ELR (cell line): ENCODE measurements at places on chromosomes 3 and 15.
A peak's percentile ranks its signal among the peaks of the same experiment; 100 is the strongest.

DNA sequence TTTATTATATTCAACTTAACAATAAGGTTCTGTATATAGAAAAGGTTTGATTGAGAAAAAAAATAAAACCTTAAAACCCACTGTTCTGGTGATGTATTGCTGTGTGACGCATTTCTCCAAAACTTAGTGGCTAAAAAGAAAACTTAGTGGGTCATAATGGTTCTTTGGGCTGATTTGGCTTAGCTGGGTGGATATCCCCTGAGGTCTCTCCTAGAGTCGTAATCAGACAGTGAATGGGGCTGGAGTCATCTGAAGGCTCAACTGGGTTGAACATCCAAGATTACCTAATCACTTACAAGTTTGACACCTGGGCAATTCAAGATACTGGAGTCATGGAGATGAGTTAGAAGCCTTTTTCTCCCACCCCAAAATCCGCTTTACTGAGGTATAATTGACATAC is 111.6 kb upstream of the TBL1XR1 start:
- DNase-seq: no peak

GRCh38 chr3:9291821-9292410 is 42.5 kb upstream of the SRGAP3 start:
- no peak for DNase-seq

DNA sequence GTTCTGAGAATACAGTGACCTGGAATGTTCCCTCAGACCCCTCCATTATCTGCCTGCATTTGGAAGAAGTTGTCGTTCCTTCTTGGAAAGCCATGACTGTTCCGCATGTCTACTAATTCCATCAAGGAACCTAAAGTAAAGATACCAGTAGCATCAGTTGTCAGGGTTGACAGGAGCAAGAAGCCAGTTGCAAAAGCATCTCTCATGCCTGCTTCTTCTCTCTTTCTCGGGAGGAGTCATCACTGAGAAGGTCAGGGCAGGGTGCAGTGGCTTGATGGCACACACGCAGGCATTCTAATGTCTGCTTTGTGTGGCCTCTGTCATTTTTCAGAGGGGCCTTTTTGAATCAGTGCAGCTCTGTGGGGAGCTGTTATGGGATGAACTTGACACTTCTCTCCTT is 276.6 kb upstream of the TPM1 start:
- no peak for DNase-seq

DNA sequence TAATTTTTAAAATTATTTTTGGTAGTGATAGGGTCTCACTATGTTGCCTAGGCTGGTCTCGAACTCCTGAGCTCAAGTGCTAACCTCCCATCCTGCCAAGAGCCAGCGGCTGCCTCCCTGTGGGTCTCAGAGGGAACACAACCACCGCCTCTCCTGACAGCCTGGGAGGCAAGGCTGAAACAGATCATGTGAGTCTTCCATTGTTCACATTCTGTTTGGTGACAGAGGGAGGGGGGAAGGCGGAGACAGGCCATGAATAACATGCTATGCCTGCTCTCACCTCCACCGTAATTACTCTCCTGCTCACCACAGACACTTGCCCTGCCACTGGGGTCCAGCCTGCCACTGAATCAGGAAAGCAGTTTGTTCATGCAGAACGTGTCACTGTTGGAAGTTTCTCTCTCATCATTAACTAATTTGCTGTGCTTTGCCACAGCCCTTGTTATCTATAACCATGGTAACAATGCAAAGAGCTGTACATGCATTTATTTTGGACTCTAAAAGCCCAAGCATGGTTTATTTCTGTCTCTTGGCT is 78.4 kb upstream of the RASGRF1 start:
- DNase-seq: peak; percentile 28

DNA sequence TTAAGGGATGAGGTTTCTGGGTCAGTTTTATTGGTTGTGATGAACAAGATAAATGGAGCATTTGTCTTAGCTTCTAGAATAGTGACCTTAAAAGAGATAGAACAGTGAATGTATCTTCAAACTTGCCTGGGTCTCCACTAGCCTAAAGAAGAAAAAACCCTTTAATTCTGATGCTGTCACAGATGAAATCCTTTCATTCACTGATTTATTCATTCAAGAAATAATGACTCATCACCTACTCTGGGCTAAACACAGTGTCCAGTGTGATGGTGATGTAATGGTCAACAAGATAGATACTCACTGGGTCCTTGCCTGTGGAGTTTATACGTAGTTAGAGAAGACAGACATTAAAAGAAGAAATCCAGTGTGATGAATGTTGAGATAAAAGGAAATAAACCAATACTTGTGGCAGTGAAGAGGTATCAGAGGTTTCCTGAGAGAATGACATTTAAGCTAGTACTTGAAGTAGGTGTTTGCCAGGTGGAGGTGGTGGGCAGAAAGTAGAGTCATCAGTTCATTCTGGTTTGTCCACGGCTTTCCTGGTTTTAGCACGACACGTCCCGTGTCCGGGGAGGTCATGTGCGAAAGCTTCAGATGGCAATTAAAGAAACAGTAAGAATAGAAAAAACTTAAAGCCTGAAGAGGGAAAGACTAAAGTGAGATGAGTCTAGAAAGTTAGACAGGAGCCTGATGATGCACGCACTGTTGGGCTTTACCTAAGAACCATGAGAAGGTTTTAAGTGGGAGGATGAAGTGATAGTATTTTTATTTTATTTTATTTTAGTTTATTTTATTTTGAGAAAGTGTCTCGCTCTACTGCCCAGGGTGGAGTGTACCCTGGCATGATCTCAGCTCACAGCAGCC is 18.5 kb downstream of the PAK2 start:
- DNase-seq: peak; percentile 83

- no peak for DNase-seq
These were observed 518.9 kb downstream of the SHQ1 start for GRCh38 chr3:72329354-72329753.

- no peak for DNase-seq
These were observed 1044.2 kb downstream of the AGBL1 start for GRCh38 chr15:87123676-87124382.

DNA sequence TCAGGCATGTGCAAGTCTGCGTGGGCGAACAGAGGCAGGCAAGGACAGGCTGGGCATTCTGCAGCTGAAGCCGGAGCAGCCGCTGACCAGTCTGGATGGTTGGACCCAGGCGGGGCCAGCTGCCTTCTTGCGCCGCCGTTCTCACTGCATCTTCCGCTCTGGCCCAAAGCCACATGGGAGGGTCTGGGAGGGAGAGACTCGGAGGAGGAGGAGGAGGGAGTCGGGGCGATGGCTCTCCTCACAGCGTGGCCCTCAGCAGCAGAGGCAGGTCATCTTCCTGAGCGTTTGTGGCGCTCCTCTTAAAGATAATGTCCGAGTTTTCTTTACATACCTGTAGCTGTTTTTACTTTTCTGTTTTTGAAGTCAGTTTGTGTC is 5.9 kb downstream of the CLK3 start:
- no peak for DNase-seq

DNA sequence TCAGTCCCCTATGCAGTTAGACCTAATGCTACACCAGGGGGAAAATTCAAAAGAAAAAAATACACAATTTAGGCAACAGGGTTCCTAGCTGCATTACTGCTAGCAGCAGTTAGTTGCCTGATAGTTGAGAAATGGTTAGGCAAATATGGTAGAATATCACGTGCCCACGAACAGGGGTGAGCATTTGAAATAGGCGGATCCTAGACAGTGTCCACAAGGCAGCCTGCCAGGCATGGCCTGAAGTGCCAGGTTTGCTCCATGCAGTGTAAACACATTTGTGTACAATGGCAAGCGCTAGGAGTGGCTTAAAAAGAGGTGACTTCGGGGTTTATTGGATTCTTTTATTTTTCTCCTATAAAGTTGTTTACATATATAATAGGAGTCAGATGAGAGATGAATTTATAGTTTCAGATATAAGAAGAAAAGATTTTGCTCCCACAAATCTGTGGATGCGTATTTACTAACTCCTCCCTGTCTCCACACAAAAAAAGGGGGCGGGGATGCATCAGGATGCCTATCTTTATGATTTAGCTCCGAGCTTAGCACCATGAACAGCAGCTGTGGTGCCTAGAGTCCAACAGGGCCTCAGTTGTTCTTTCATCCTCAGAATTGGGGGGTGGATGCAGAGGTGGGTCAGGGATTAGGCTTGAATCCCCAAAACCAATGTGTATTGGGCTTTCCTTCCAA is 3.9 kb upstream of the TGM4 start:
- no peak for DNase-seq

GRCh38 chr3:26712211-26713026 is 89.8 kb downstream of the LRRC3B start:
- DNase-seq: peak; percentile 49

GRCh38 chr3:41991437-41991836 is 29.5 kb upstream of the ULK4 start:
- no peak for DNase-seq

- no peak for DNase-seq
These were observed 23.5 kb upstream of the SPATA12 start for GRCh38 chr3:57036952-57037351.

DNA sequence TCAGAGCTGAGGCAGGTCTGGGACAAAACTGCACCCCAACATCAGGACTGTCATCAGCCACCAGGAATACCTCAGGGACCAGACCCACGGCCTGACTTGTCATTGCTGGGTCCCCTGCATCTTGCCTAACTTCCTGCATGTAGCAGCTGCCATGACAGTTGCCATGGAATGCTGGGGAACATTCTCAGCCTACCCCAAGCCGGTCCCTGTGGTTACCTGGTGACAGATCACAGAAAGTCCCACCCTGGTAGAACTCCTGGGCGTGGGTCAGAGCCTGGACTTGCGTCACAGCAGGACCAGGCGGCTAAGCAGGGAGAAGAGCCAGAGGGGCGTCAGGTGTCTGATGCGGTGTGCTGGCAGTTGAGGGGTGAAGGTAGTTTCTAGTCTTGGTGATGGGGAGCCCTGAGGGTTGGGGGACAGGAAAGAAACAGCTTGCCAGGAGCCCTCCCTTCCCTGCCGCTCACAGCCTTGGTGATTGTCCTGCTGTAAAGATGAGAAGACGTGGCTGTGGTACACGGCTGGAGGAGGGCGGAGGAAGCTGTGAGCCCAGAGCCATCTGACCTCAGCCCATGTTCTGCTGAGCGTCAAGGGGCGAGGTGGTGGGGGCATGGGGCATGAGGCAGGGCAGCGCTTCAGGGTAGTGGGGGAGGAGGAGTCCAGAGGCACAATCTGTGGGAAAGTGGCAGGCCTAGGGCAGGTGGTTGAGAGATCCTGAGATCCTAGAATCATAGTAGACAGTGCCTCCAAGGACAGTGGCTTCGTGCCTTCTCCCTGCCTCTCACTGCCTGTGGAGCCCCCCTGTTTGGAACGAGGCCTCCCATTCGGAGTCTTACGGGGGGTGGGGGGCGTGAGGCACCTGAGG is 5.4 kb downstream of the H1-8 start:
- no peak for DNase-seq

- peak; percentile 74 for DNase-seq
These were observed 218.0 kb upstream of the CDIN1 start for GRCh38 chr15:36361351-36361870.

DNA sequence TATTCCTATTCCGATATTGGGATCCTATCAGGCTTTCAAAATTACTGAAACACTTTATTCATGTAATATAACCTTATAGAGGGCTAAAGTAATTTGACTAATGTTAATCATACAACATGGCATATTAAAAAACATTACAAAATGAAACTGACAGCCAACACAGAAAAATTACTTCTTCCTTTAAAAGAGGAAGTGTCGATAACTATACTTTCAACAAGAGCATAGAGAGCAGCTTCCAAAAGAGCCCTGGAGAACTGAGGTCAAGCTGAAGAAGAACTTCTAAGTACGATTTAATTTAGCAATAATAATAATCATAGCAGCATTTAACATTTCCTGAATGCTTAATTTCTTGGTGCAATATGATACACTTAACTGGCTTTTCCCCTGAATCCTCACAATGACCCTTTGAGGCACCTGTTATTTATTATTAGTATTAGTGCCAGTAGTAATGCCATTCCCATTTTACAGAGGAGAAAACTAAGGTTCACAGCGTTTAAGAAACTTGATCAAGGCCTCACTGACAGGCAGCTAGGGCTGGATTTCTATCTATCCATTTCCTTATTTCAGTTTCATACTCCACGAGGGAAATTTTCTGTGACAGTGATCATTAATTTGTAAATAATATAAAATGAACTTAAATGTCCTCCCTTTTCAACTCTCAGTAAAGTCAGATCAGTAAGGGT is 181.6 kb downstream of the CFAP20DC start:
- no peak for DNase-seq

GRCh38 chr15:78906316-78906620 is 33.6 kb downstream of the MORF4L1 start:
- peak; percentile 93 for DNase-seq
